ENCODE measurements at places on chromosomes 1 and 21.

DNA sequence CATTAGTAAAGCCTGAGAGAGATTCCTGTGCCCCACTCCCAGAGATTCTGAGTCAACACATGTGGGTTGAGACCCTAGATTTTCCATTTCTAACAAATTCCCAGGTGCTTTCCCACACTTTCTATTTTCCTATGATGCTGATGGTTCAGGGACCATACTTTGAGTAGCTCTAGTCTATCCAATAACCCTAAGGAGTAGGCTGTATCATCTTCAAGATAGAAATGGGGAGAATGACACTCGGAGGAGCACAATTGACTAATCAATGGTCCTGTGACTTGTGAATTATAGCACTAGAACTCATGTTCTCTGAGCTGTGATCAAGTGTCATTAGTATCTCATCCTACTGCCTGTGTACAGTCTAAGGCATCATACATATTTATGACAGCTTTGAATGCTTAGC is 232.9 kb upstream of the B3GALT2 start:
- no peak for DNase-seq

GRCh38 chr1:193588311-193589082 is 402.1 kb upstream of the B3GALT2 start:
- DNase-seq: no peak

- no peak for DNase-seq
Measured at GRCh38 chr1:36861375-36861774, 172.9 kb downstream of the GRIK3 start.

DNA sequence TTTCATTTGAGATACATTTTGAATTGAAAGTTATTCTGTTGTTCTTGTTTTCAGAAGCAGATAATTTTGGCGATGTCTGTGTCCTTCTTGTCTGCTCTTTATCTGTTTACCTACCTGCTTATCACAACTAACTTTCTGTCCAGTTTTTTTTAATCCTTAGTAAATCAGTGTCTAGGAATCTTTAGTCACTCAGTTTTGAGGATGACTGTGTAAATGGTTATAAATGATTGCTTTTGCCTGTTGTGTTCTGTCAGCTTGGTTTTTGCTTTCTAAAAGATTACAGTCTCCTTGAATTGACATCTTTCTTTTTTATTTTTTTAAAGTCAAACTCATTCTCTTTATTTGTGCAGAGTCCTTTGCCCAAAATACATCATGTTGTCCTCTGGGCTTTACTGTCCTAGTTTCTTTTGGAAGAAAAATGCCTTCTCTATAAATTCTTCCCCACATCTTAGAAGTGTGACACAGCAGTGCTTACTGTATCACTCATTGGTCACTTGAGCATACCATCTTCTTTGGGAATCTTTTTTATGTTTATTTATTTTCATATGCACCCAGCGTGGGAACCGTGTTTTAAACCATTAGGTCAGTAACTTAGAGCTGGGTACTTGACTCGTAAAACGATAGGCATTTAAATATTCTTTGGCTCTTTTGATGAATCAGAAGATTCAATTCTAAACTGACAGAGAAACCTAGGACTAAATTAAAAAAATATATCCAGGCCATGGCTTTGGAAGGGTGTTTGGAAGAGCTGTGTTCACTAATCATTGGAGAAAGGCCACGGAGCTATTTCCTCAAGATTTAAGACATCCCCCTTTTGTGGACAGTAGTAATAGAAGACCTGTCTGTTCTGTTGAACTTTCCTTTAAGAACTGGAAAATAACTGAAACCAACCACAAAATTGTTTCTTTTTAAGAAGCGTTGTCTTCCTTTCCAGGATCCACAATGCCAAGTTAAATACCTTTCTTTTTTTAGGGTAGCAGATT is 20.9 kb downstream of the LAMC1 start:
- no peak for DNase-seq

DNA sequence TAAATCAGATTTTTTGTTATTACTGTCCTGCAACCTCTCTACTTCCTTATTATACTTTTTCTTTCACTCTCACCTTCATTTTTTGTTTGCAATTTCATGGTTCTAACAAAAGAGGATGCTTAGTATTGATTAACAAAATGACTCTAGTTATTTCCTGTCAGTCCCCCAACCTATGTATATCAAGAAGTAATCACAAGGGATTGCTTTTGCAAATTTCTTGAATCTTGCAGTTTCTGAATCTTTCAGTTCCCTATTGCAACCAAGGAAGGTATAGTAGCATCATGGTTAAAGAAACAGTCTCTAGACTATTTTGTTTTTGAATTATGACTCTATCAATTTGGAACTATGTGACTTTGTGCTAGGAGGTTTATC is 446.9 kb downstream of the NEGR1 start:
- DNase-seq: no peak

DNA sequence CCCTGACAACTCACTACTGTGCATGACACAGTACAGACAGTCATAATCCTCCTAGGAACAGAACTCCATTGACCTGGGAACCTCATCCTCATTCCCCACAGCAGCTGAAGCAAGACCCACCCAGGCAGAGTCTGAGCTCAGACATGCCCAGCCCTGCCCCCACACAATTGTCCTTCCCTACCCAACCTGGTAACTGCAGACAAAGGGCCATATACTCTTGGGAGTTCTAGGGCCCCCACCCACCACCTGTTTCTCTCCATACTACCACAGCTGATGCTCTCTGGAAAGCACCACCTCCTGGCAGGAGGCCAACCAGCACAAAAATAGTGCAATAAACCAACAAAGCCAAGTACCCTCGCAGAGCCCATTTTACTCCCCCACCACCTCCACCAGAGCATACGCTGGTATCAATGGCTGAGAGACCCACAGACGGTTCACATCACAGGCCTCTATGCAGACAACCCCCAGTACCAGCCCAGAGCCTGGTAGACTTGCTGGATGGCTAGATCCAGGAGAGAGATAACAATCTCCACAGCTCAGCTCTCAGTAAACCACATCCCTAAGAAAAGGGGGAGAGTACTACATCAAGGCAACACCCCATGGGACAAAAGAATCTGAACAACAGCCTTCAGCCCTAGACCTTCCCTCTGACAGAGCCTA is 159.7 kb upstream of the CXADR start:
- no peak for DNase-seq

GRCh38 chr1:153478047-153478691 is 17.7 kb upstream of the S100A7 start:
- no peak for DNase-seq

- DNase-seq: no peak
Measured at GRCh38 chr1:2856676-2857375, 55.3 kb upstream of the TTC34 start.

- no peak for DNase-seq
Measured at GRCh38 chr21:15000081-15000480, 64.7 kb downstream of the NRIP1 start.

DNA sequence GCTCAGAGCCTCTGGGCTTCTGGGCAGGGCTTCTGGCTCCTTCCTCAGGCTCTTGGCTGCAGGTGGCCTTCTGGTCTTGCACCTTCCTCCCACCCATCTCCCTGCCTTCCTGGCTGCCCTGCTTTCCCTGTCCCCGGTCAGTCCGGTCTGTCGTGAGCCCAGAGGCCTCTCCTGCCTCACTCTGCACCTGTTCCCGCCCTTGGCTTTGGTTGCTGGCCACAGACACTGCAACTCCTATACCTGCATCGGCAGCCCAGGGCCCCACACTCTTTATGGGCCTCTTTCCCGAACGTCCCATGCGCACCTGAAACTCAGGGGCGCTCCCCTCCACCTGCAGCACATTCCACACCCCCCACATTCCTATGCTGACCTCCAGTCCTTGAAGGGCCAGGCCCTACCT is 7.9 kb downstream of the FBXO2 start:
- DNase-seq: no peak

DNA sequence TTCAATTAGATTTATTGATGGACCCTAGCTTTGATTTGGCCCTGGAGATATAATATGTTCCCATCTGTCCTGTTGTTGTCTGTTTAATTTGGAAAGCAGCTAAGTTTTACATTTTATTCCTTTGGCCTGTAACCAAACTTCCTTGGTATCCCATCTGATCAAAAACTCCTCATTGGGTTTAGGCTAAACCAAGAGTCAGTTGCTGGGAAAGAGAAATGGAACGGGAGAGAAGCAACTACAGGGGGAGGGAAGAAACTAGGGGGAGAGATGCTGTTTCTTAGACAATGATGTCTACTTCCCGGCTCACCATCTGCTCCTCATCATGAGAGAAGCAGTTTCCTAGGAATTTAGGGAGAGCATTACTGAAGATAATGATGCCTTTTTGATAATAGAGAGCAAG is 141.8 kb downstream of the SYT2 start:
- DNase-seq: no peak

GRCh38 chr1:155285063-155285462 is 7.8 kb downstream of the HCN3 start:
- no peak for DNase-seq

- DNase-seq: no peak
Measured at GRCh38 chr1:88612292-88612691, 71.8 kb upstream of the PKN2 start.

GRCh38 chr1:226892524-226892875 is 22.1 kb downstream of the PSEN2 start:
- DNase-seq: no peak

DNA sequence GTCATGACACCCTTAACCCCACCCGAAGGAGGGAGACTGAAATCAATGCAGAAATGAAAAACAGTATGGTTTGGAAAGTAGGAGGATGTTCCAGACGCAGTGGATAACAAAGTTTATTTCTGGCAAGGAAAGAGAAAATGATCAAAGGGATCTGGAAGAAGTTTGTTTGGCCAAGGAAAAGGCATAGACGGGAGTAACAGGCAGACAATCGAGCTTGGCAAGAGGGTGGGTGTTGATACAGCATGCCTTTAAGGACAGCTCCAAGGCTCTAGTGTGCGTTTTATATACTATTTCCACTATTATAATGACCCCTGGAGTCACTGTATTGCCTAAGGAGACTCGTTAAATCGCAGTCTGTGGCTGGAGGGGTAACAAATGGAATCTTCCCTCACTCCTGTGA is 303.7 kb upstream of the RUNX1 start:
- no peak for DNase-seq

GRCh38 chr1:7408771-7409150 is 362.3 kb upstream of the VAMP3 start:
- no peak for DNase-seq

DNA sequence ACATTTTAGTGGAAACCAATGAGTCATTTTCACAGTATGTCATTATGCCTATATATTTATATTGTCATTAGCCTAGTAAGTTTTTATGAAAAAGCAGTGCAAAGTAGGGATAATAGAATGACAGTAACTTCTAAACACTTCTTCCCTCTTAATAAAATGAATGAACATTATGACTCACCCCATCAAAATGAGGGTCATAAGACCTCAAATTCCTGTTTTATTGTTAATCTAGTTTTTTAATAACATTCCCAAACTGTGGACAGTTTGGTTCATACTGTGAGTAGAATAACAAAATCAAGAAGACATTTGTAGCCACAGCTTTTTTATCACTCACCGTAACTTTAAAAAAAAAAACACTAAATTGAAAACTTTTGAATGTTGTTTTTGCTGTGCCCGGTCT is 160.5 kb downstream of the LRRC40 start:
- DNase-seq: no peak

DNA sequence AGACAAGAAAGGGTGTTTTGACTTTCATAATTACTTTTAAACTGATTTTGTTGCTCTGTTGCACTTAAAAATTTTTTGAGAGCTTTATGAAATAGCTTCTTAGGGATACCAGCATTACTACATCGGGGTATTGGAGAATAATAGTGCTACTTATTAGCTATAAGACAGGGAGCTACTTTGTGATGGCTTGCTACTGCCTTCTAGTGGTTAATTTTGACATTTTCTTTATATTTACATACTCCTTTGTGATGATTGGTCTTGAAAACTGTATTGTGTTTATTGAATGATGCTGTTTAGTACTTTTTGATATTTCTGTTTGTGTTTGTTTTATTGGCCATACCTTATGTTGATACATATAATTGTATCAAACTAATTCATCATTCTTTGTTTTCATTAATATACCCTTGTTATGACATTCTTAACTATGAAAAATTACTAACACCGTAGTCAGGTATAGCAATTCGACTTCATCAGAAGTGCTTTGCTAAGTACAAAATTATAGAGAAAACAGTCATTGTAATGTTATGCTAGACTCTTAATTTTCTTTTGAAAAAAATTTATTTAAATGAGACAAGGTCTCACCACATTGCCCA is 85.5 kb downstream of the CLIC4 start:
- DNase-seq: no peak

DNA sequence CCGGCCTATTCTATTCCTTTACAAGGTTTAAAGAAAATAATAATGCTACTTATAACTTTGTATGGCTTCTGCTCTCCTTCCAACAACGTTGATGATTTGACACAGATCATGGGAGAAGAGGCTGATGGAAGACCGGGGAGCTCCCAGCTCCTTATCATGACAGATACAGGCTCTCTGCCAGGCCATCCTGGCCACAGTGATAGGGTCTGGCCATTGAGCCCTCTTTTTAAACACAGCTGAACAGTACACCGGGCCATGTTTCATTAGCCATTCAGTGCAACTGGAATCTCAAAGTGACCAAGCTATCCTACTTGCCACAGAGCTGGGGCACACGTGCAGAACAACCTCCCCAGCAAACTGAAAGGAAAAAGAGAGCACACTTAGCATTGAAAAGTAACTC is 34.9 kb downstream of the DNAJC11 start:
- DNase-seq: no peak

GRCh38 chr1:40256401-40257084 is 1.5 kb upstream of the ZMPSTE24 start:
- DNase-seq: no peak

DNA sequence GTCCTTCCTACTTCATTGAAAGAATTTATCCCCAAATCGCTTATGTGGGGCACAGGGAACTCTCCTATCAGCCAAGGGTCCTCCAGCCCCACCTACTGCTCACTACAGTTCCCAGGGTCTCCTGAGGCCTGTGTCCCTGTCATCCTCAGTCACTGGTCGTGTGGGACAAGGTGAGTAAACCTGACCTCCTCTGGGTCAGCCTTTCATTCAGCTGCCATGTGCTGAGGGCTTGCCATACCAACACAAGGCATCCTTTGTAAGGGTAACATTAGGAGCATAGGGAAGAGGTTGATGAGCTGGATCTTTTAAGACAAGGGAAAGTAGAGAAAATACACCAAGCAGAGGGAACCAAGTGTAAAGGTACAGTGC is 11.2 kb upstream of the SNAPIN start:
- no peak for DNase-seq

DNA sequence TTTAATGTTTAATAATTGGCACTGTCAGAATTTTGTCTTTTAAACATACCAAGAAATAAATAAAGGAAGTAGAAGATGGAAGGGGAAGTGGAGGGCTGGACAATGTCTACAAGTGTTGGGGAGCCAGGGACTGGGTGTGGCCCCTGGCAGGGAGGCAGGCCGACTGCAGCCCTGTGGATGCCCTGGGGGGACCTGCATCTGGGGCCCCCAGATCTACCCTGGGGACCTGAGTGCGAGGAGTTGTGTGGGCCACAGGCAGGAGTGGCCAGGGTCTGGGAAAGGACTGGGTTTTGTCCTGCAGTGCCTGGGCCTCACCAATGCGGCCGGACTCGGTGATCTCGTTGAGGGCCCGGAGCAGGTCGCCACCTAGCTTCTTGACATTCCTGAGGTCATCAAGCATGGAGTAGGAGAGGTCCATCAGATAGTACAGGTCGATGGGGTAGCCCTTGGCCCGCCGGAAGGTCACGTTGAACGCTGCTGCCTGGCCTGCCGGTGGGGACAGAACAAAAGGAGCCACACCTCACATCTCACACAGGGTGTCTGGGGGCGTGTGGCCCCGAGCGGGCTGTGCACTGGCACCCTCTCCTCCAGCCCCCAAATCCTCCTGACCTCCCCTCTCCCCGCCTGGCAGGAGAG is 17.5 kb downstream of the ITGB2 start:
- DNase-seq: no peak
